ENCODE measurements at places on chromosomes 12 and 14.

DNA sequence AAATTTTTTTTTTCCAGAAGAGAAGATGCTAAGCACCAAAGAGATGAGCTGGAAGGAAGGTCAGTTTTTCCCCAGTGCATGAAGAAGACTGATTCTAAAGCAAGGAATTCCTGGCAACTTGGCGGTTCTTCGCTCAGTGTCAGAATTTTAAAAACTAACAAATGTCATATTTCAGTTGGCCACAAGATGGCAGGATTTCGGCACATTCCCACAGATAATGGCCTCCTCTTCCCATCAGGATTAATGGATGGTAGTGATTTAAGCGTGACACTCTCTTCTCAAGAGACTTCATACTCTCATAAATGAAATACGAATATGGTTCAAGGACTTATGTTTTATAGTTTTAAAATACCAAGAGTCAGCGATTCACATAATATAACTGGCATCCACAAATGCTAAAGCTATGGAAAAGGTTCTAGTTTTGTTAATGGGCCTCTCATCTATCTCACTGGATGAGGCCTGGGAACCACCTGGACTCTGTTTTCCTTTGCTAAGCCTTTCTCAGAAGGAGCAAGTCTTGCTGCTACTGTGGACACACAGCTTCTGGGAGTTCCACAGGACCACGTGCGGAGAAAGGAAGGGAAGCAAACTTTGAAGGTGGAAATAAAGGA lies 46.1 kb upstream of the PTPRO start:
- DNase-seq: peak; percentile 20

DNA sequence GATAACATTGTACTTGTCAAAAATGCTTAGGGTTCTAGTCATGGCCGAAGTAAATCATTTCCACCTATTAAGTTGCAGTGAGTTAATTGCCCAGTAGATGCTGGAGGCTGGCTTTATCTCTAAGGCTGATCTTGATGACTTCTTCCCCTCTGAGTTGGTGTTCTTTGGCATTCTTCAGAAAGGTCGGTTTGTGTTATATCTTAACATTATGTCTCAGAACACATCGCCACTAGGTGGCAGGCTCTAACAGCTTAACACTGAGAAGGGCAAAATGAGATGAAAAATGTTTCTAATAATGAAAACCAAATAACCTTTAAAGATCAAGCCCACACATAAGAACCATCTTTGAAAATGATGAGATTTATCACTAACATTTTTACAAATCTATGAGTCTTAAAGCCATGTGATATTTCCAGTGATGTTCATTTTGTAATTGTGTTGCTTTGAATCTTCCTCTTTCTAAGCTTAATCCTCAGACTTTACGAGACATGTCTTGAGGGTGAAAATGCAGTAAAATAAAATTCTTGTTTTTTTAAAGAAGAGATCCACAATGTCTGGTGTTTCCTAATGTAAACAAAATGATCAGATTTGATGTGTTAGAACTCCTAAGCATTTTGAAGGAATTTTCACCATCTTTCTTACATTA lies 28.6 kb downstream of the SUDS3 start:
- DNase-seq: peak; percentile 15

DNA sequence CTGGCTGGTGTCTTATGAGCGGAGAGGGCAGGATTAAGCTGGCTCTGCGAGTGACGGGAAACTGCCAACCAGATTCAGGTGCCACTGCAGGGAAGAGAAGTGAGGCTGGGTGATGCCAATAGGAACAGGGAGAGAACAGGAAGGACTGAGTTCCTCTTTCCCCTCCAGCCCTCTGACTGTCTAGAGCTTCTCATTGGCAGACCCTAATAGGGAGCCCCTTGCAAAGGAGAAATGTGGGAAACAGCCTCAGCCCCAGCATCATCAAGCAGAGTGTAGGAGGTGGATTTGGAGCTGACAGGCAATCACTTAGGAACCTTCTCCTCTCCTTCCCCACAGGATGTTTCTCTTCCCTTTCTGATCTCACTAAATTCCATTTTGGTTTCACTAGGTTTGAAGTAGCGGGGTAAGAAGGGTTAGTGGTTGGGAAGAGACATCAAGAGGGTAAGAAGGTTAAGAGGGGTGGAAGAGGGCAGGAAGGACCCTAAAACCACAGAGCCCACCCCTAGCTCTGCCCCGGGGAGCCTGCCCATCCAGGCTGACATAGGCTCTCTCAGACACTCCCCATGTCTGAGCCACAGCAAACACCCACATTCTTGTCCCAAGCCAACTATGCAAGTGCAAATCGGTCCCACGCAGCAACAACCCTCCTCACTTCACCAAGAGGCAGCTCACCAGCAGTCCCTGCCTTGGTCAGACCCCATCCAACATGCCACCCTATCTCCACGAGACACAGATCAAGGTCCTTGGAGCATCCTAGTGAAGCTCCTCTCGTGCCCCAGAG lies 111.1 kb downstream of the STAB2 start:
- no peak for DNase-seq

- no peak for DNase-seq
Observed at GRCh38 chr12:104171785-104172569, 34.0 kb upstream of the NFYB start.

GRCh38 chr14:100432652-100433427 lies 109.7 kb downstream of the SLC25A47 start:
- no peak for DNase-seq

- no peak for DNase-seq
Observed at GRCh38 chr12:108234158-108234557, 105.0 kb downstream of the CMKLR1 start.

DNA sequence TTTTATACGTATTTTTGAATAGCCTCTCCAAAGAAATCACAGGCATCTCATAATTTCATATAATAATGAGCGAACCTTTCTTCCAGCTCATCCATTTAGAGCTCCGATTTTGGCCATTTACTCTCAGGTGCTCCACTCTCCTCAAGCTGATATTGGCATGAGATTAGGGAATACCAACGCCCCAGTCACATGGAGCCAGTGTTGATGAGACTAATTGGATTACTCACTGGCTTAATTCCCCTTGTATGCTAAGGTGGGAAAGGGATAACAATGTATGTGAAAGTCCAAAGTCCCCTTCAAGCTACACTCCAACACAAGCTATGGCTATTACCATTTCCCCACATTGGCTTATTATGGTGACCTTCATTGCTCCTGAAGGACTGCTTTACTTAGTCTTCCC lies 76.6 kb upstream of the NAV3 start:
- no peak for DNase-seq

DNA sequence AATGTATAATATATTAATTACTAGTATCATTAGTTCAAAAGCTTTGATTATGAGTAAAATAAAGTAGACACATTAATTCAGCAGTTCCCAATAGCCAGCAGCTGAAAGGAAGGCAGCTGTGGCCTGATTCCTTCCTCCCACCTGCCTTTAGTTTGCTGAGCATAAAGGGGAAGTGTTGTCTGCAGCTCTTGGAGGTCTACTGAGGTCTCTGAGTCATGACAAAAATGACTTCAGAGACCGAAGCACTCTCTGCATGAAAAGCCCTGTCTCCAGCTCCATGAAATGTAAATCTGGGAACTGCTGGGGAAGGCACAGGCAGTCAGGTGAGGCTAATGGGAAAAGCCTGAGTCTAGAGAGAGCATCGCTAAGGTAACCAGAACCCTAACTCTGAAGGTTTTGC lies 165.4 kb downstream of the NRXN3 start:
- DNase-seq: no peak

- no peak for DNase-seq
Observed at GRCh38 chr12:62190689-62191490, 69.3 kb upstream of the USP15 start.

DNA sequence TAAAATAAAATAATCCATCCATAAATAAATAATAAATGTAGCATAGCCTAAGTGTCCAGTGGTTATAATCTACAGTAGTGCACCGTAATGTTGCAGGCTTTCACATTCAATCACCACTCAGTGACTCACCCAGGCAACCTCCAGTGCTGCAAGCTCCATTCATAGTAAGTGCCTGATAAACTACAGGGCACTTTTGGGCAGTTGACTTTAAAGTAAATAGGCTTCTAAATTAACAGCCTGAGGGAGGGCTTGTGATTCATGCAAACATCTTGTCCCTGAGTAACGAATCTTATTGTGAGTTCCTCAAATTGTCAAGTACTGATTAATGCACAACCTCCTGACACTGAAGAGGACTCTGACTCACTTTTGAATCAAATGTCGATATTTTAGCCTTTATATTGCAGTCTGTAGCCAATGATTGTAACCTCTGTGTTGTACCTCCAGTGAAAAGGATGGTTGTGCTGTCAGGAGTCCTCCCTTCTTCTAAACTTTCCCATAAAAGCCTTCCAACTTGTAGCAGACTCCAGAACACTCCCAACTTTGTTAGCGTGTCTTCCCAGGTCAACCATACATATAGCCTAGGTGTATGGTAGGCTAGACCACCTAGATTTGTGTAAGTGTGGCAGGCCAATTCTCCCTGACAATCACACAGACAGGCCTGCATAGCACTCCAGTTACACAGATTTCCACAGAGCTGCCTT lies 55.0 kb upstream of the BICD1 start:
- no peak for DNase-seq

DNA sequence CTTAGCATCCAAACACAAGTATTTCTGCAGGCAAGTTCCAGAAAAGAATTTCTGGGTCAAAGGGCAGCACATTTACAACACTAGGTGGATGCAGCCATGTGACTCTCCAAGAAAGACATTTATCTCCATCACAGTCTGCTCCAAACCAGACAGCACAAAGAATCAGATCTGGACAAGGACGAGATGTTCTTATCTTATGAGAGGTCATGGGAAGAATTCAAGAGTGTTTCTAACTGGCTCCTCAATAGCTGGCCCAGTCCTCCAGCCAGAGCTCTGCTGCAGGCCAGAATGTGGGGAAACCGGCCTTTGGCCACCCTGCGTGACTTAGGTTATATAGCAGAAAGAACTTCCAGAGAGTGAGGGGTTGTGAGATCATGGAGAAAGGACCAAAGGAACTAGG lies 17.4 kb downstream of the TMEM119 start:
- no peak for DNase-seq

DNA sequence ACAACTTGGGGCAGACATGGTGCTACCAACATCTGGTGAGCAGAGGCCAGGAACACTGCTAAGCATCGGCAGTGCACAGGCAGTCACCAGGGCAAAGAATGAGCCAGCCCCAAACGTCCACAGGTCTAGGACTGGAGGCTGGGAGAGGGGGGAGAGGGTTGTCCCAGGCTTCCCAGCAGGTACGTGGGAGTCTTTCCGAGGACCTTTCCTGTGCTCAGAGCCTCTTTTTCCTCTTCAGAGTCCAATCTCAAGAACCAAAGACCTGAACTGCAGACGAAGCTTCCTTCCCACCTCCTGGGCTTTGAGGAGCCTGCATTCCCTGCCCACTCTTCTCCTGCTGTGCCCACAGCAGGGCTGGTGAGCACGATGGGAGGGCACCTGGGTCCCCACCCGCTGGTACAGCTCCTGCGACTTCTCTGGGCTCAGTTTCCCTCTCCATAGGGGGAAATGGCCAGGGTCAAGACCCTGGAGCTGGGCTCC lies 48.7 kb downstream of the DLK1 start:
- DNase-seq: no peak

DNA sequence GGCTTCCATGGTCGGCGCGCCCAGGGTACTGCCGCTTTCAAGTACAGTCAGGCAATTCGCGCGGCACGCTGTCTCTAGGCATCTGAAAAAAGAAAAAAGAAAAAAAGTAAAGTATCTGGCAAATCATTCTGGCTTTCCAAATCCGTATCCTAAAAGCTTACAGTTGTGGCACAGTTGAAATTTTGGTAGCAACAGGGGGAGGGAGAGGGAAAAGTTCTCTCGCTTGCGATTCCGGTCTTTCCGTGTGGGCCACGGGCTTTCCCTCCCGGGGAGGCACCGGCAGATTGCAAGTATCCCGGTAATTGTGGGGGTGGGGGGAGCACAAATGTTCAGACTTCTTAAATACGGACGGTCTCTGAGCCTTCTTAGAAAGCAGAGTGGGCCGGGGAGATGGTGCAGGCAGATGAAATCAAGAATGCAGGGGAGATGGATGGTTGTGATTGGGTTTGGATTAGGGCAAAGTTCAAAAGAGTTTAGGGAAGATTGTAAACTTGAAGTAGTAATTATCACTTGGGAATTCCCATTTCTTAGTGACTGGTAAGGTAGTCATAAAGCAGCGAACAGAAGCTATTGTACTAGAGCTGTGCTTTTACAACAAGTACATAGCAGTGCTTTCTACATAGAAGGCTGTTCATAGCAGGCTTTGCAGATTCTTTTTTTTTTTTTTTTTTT lies 1.2 kb downstream of the SOCS2 start:
- peak; percentile 7 for DNase-seq

GRCh38 chr12:53571295-53571694 lies 54.9 kb downstream of the ATF7 start:
- DNase-seq: no peak

DNA sequence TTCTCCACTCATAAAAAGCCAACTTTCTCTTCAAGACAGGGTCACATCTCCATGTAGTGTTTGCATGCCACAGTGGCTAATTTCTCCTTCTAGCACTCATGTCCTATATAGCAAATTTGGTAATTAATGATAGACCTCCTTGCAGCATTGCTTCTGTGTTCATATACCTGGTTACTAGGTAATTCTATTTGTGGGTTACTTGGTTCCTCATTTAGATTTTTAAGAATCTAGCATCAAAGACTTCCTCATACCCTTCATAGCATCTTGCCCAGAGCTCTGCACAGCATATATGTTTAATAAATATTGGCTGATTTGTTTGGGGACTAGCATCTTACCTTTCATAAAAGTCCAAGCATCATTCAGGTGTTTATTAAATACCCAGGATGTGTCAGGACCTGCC lies 152.1 kb downstream of the DUSP6 start:
- no peak for DNase-seq

DNA sequence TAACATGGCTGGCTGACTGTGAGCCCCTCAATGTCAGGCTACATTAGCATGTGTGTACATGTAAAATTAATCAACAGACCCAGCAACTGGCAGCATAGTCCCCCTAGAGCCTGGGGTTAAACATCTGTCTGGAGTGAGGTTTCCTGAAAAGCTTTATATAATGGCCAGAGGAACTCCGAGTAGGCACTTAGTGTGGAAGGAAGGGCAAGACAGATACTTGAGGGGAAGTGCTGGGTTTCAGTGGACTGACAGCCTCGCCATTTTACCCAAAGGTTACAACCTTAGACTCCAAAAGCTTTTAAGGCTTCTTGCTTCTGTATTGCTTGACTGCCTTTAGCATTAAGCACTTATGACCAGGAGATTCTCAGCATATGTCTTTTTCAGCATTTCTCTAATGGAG lies 430.8 kb downstream of the FLRT2 start:
- no peak for DNase-seq

- peak; percentile 6 for DNase-seq
Observed at GRCh38 chr12:20946732-20947131, 136.2 kb downstream of the SLCO1B3 start.

GRCh38 chr12:2479851-2480535 lies 314.8 kb upstream of the FKBP4 start:
- no peak for DNase-seq
